ENCODE measurements at places on chromosomes 2 and 18.

GRCh38 chr2:174984561-174984960 is 20.6 kb downstream of the CHN1 start:
- no peak for DNase-seq

- no peak for DNase-seq
Observed at GRCh38 chr2:189369566-189369965, 71.7 kb upstream of the WDR75 start.

DNA sequence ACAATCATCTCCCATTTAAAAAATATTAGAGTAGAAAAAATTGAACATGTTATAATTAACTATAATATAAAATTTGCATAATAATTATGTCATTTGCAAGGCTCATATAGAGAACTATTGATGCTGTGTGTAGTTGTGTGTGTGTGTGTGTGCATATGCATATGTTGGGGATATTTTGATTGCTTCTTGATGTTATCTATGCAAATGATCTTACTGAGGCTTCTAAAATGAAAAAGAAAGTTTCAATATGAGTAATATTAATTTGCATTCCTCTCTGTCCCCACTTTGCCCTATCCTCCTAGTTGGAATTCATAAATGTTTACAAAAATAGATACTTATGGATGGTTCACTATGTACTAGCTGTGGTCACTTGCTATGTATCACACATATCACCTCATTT is 523.3 kb downstream of the TRIB2 start:
- no peak for DNase-seq

GRCh38 chr2:224831530-224831929 is 115.4 kb upstream of the CCDC195 start:
- no peak for DNase-seq

GRCh38 chr2:41723526-41723925 is 324.3 kb upstream of the PKDCC start:
- DNase-seq: no peak

DNA sequence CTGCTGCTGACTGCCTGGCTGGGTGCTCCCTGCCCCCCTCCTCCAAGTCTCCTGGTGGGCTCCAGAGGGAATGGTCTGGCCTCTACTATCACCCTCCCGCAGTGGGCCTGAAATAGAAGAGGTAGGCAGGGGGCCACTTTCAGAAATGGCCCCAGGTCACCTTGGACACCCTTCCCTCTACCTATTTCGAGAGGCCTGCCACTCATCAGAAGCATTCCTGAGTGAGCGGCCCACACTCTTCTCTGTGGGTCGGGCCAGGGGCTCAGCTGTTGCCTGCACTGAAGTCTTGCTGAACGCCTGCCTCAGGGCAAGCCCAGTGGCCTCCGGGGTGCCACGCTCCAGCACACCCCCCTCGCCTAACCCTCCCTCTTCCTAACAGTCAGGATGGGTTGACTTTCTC is 124.9 kb downstream of the TNS1 start:
- no peak for DNase-seq

DNA sequence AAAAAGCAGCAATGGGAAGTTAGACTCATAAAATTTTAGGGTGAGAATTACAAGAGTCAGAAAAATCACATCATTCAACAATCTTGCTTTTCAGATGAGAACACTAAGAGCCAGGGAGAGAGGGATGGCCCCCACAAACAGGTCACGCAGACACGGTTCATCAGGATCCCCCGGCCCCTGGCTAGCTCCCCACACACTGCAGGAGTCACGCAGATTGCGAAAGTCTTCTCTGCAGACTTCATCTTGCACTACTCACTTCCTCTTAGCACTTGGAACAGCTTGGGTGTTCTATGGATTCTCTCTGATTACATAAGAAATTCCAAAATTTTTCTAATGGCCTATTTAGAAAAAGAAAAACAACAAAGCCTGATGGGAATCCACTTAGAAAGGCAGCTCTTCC is 21.6 kb upstream of the SULT1C2 start:
- DNase-seq: no peak

- DNase-seq: no peak
Observed at GRCh38 chr2:153474876-153475435, 3.6 kb downstream of the RPRM start.

DNA sequence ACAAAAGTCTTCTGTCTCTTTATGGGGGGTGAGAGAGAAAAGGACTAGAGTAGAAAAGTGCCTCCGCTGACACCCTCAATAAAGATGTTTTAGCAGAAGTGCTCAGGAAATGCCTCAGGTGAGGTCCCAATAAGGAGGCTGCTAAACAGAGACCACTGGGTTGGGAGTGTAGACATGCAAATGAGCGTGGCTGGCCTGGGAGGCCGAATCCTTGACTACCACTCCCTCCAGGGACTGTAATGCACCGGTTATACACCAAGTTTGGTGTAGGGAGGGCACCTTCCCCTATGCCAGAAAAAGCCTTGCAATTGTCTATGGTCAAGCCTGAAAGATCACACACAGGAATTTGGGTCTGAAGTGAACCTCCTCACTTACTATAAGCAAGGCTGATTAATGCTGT is 1.8 kb downstream of the TMX3 start:
- no peak for DNase-seq

DNA sequence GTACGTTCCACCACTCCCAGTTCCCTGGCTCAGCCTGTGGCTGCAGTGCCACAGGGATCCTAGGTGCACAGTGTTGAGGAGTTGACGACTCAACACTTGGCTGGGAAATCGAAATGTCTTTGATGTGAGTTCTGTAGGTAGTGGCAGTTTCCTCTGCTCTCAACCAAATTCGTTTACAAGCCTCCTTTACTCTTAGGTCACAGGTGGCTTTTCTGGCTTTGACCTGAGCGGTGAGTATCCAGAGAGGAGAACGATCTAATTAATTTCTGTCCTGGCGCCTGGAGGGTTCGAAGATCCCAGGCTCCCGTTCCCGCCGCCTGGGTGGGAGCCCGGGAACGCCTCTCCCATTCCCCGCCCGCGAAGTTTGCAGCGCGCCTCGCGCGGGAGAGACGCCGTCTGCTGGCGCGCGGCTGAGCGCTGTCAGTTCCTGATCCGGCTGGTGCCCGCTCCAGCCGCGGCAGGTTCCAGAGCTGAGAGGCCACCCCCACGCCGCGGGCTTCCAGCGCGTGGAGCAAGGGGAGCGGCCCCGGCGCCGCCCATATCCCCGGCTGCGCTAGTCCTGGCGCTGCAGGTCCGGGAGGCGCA is at the start of gene LAMA3:
TSS of gene LAMA3 (plus strand) at position 423 of the 585 bp plus-strand sequence. CDS start 231 bp downstream, outside the sequence.
- peak; percentile 58 for DNase-seq

GRCh38 chr2:221758076-221758475 is 186.0 kb upstream of the EPHA4 start:
- DNase-seq: no peak

- no peak for DNase-seq
Observed at GRCh38 chr18:11994336-11994702, 13.0 kb downstream of the IMPA2 start.

- DNase-seq: no peak
Observed at GRCh38 chr2:120013597-120014223, 833 bp downstream of the EPB41L5 start.

- DNase-seq: no peak
Observed at GRCh38 chr2:102438578-102438977, 15.6 kb downstream of the IL18RAP start.

- DNase-seq: no peak
Observed at GRCh38 chr2:72731116-72731515, 94.7 kb downstream of the EXOC6B start.

DNA sequence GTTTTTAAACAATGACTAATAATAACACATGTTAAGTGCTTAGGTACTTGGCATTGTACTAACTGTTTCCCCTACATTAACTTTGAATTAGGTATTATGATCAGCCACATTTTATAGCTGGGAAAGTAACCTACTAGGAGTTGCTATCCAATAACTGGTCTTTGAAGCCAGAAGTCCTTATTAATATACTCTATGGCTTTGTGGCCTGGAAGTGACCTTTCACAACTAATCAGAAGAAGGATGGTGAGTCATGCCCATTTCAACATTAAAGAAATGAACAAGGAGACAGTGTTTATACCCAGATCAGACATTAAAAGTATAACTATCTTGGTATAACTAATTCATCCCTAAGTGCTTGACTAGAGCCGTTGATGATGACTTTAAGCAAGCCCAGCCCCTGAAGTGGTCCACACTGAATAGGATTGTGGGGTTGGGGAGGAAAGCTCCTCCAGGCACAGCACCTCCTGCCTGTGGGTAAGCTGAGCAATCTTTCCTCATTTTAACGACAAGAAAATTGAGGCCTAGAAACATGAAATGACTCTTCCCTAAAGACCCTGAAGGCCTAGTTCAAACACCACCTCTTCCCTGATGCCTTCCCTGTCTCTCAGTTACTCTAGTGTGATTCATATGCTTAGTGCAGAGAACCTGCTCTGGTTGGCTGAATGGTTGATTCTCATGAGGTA is 71.6 kb upstream of the RFX8 start:
- no peak for DNase-seq

DNA sequence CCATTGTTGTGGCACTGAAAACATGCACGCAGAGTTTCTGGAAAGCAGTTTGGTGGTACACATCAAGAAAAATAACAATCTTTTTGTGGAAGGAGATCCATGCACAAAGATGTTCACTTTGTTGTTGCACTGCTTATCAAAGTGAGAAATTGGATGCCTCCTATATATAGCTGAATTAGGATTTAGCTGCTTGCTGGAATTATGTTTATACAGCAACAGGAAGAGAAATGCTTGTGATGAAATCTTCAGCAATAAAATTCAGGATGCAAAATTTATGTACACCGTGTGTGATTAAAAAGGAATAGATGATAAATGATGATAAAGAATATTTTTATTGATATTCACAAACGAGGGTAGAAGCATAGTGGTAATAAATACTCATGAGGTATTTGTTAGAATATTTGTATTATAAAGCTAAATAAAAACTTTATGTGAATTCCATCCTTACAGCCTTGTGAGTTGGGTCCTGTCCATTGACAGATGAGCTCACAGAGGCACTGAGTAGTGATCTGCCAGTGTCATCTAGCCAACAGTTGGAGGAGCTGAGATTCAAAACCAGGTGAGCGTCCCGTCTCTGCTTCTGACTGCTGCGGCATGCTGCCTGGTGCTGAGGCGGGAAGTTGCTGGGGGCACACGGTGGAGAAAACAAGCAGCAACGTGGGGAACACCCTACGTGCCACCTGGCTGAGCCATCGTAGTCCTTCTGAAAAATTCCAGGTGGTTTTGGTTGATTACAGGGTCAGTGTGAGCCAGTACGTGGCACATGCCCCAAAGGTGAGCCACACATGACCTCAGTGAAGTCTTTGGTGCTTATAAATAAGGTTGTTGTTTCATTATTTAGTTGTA is 80.2 kb downstream of the ASAP2 start:
- DNase-seq: no peak

DNA sequence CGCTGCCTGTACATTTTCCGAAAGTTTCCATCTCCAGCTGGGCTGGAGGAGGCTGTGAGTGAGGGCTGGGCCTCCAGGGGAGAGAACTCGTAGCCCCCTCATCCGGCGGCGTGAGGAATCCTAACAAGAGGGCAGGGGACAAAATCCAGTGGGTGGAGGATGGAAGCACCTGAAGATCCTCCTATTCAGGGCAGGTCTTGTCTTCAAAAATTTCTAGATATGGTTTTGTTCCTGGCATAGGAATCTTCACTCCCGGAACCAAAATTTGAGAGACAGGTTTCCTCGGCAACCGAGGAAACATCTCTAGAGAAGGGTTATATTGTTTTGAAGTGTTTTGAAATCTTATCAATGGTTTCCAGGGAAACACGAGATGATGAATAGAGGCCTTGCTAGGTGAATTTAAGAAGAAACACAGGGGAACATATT is 136.7 kb downstream of the SH3BP4 start:
- DNase-seq: no peak

GRCh38 chr2:51013933-51014526 is 17.9 kb downstream of the NRXN1 start:
- no peak for DNase-seq

GRCh38 chr18:10142496-10143160 is 228.8 kb downstream of the VAPA start:
- no peak for DNase-seq

- DNase-seq: no peak
Observed at GRCh38 chr18:48292782-48293424, 116.3 kb downstream of the ZBTB7C start.

- DNase-seq: no peak
Observed at GRCh38 chr2:78420132-78420531, 605.4 kb upstream of the REG3G start.

DNA sequence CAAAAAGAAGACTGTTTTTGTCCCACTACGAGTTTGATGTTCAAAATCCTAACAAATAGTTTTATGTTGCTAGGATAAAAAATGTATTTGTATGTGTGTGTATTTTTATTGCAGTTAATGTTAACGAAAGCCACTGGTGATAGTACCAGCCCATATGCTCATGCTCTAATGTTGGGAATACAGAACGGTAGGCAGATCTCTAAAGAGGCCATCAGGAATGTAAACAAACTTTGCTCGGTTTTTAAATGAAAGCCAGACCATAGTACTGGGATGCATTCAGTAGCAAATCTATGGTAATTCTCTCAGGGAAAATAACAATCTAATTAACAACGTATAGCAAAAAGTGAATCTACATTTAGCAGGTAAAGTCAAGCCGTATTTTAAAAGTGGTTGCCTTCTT is 208.1 kb downstream of the NEDD4L start:
- DNase-seq: no peak

DNA sequence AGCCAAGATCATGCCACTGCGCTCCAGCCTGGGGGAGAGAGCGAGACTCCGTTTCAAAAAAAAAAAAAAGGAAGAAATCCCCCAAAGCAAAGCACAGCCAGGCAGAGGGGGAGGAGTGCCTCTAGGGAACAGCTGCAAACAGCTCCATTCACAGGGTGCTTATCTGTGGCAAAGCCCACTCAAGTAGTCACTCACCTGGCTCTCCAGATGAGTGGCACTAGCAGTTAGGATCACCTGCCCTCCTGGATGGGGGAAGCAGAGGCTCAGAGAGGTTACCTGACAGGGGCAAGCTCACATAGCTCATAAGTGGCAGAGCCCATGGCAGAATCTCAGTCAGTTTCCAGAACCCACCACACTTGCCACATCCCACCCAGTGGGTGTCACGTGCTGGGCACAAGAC is 30.3 kb downstream of the TFCP2L1 start:
- no peak for DNase-seq

DNA sequence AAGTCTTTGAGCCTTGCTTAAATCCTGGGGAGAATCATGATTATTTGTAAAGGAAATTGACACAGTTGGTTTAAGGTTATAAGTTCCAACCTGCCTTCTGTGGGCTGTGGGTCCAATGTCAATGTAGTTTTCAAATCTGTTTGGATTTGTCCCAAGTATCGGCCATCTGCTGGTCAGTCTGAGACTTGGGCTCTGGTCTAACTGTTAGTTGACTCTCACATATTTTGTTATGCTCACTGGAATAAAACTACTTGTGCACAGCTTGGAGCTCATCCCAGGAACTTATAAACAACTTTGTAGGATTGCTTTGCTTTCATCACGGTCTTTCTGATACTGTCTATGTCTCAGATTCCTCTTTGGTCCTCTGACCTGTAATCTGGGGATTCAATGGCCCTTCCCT is 1026.2 kb upstream of the ZEB2 start:
- no peak for DNase-seq

DNA sequence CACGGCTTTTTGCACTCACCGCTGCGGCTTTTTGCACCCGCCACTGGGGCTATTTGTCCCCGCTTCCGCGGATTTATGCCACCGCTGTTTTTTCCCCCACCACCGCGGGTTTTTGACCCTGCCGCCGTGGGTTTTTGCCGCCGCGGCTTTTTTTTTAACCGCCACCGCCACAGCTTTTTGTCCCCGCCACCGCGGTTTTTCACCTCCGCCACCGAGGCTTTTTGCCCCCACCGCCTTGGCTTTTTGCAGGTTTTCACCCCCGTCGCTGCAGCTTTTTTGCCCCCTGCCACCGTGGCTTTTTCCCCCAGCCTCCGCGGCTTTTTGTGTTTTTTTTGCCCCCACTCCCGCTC is 2796.7 kb upstream of the TEKT4 start:
- no peak for DNase-seq
